SK-N-SH (cell line): ENCODE measurements at places on chromosomes 7 and 10.

DNA sequence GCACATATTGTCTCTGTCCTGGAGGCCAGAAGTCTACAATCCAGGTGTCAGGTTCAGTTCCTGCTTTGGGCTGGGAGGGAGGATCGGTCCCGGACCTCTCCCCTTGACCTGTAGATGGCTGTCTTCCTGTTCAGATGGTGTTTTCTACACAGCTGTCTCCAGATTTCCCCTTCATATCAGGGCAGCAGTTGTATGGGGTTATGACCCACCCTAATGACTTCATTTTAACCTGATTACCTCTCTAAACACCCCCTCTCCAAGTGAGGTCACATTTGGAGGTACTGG lies 38.7 kb downstream of the ZNF467 start:
- no peak for DNase-seq

GRCh38 chr7:47352394-47352968 lies 229.4 kb downstream of the TNS3 start:
- DNase-seq = no peak

GRCh38 chr10:34981844-34982243 lies 108.3 kb downstream of the CUL2 start:
- no peak for DNase-seq

DNA sequence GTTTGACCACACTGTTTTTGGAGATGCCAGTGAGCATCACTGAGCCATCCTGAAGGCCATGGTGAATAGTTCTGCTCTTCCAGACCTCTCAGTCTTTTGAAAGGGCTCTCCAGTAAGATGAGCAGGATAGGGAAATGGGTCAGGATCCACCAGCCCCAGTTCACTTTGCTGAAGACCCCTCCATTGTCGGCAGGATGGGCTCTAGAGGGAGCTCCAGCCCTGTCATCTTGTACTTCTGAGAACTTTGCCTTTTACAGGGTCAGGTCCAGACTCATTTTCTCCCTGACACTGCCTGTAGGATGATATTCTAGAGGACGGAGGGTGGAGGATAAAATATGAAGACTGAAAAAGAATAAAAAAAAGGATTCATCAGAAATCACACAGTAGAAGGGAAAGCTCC lies 13.1 kb downstream of the LHFPL3 start:
- peak; percentile 69 for DNase-seq

DNA sequence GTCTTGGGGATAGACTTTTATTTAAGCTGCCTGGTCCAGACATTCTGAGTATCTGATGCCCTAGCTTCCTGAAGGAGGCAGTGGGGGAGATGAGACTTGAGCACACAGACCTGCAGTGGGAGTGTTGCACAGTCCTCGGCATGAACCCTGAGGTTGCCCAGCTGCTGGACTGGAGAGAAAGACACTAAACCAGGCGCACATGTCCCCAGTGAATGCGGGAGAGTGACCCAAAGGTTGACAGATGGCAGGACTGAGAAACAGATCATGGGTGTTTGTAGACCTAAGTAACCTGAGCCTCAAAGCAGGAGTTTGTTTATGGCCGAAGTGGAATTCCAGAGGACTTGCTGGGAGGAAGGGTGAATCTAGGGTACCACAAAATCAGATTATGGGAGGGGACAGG lies 15.7 kb upstream of the MSRB2 start:
- DNase-seq = no peak

DNA sequence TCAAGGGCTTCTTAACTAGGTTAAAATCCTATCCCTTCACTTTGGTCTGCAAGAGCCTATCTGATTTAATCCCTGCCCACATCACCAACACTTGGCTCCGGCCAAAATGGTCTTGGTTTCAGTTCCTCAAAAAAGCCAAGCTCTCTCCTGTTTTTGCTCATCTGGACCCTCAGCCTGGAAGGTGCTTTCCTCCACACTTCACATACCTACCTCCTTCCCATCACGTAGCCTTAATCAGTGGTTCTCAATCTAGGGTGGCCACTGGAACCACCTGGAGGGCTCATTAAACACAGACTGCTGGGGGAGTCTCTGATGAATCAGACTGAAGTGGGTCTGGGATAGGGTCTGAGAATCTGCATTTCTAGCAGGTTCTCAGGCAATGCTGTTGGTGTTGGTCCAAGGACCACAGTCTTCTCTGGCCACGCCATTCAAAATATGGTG lies 227.0 kb upstream of the AOAH start:
- DNase-seq = no peak

- DNase-seq = peak; percentile 15
Measured at GRCh38 chr7:112286250-112287086, 80.0 kb downstream of the ZNF277 start.

GRCh38 chr7:157811946-157812345 lies 475.1 kb downstream of the DNAJB6 start:
- DNase-seq = no peak

- no peak for DNase-seq
Measured at GRCh38 chr10:122503886-122504609, 42.7 kb downstream of the HTRA1 start.

DNA sequence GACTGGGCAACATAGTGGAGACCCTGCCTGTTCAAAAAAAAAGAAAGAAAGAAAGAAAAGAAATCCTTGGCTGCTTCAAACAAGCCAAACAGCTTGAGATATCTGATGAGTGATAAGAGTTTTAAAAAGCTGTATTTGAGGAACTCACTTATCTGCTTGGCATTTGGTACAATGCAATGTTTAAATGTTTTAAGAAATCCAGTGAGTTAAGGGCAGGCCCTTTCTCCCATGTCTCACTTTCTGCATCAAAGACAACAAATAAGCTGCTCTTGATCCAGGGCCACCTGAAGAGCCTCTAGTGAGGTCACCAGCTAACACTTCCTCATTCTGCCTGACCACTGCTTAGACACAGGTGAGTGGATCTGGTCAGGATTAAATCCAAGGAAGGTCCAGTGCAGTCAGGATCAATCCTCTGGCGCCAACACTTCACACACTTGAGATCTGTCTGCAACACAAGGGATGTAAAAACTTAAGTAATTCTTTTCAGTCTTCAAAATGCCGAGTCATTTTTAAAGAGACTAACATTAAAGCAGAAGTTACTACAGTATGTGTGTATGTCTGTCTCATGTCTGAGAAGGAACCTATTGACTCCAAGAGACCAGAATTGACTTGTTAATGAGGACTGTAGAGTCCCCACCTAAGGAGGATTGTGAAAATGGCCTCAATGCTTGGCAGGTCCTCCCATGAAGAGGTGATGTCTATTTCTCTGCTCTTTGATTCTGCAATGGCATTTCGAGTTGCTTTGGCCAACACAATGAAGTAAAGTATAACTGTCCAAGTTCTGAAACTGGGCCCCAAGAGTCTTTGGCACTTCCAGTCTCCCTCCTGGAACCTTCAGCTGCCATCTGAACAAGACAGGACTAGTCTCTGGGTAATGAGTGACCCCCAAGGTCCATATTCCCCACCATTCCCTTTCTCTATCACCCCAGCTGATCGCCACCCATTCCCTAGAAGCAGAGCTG lies 43.1 kb downstream of the CREB3L2 start:
- DNase-seq = no peak

GRCh38 chr10:107924458-107924857 lies 760.0 kb upstream of the SORCS1 start:
- no peak for DNase-seq

- DNase-seq = no peak
Measured at GRCh38 chr7:51082096-51082840, 234.3 kb downstream of the COBL start.

DNA sequence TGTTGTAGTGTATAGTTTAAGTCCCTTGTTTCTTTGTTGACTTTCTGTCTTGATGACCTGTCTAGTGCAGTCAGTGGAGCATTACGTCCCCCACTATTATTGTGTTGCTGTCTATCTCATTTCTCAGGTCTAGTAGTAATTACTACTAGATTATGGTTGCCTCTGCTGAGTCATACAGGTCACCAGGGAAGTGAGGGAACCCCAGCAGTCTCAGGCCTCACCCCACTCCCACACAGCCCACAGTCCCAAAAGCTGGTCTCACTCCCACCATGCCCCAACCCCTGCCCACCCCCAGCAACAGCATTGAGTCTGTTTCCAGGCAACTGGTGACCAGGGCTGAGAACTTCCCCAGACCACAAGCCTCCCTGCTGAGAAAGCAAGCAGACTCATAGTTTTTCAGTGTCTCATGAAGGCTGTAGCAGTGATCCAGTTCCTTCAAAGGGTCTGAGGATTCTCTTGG lies 88.0 kb downstream of the PLXDC2 start:
- no peak for DNase-seq

DNA sequence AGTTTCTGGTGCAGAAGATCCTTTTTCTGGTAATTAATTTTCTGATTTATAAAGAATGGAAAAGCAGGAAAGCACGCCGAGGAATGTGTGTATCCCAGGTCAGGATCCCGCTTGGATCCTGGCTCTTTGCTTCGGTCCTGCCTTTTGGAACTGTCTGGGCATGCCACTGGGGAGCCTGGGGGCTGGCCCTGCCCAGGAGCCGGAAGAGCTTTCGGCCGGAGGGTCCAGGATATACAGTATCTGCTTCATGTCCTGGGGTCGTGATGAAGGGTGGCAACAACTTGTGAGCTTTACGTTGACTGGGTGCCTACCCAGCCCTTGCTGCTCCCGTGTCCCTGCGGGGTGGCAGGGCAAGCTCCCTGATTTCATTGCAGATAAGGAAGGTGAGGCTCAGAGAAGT lies 2.4 kb downstream of the SH2D4B start:
- DNase-seq = no peak

- no peak for DNase-seq
Measured at GRCh38 chr10:59819683-59820082, 66.4 kb upstream of the MRLN start.
